HEK293T (cell line): ENCODE measurements at places on chromosomes 16 and 17.
A peak's percentile ranks its signal among the peaks of the same experiment; 100 is the strongest.

DNA sequence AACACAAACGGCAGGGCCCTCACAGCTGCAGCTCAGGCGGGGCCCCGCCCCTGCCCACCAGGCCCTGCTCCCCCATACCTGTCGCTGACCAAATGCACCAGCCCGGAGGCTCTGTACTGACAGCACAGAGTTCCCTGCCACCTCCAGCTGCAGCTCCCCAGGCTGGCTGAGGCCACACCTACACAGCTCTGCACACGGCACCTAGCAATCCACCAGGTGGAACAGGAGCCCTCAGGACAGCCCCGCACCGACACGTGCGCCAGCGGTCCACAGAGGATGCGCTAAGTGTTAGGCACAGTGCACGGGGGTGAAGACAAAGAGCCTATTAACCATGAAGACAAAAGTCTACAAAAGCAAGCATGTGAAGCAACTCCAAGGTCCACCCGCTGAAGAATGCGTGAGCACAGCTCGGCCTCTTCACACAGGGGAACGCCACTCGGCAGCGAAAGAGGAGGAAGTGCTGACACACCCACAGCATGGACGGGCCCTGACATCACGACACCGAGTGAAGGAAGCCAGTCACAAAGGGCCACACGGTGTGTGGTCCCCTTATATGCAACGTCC is 5.4 kb downstream of the ZCCHC14 start:
- DNase-seq, result no peak

GRCh38 chr16:1325673-1326371 is 7.6 kb upstream of the BAIAP3 start:
- no peak for DNase-seq

GRCh38 chr16:1095450-1096168 is 435 bp downstream of the C1QTNF8 start:
- no peak for DNase-seq

DNA sequence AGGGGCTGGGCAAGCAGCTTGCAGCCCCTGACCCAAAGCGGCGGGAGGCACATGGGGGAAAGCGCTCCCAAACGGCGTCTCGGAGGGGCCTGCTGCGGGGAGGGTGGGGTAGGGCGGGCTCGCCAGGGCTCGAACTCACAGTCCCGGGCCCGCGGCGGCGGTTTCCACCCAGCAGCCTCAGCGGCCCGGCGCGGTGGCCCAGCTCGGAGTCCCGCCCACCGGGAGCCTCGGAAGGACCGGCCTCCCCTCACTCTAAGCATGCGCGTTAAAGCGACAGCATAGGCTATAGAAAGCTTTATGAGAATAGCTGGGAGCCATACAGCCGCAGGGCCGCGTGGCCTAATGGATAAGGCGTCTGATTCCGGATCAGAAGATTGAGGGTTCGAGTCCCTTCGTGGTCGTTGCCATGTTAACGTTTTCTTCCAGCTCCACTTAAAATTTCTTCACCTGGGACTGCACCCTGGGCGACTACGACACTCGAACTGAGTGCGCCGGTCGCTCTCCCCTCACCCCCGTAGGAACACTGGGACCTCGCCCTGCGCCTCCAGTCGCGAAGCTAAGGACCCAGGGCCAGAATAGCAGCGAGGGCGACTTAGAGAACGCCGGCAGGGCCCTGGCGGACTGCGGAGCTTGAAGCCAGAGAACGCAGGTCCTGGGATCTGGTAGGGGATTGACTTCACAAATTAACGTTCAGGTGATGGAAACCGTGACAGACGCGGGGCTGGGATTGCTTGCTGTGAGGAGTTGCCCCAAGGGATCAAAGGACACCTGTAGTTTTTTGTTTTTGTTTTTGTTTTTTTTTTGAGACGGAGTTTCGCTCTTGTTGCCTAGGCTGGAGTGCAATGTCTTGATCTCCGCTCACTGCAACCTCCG is 15.8 kb downstream of the ZNF213 start:
- peak; percentile 95 for DNase-seq

DNA sequence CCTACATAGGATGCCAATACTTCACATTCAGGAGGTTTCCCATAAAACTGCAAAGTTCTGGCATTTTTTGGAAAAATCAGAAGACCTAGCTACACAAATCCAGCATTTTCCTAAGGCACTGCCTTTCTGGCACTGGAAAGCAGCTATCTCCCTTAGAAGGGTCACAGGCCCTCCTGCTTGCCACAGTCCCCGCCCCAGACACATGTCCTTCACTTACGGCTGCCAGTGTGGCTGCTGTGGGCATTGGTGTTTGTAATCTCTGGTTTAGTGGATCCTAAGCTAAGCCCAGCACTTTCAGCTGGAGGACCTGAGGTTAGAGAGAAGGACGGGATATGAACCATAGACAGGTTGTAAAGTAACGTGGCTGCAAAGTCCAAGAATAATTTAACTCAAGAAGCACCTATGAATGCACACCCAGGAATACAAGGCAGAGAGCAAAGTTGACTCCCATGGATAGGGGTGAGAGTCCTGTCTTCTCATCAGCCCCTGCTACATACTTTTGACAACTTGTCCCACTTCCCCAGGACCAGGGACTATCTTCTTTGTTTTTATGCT is 100.0 kb downstream of the XYLT1 start:
- DNase-seq, result no peak

- DNase-seq, result no peak
These were observed 52.3 kb downstream of the RPTOR start for GRCh38 chr17:80596760-80597608.

GRCh38 chr16:5058476-5058875 is 7.3 kb downstream of the C16orf89 start:
- DNase-seq, result peak; percentile 50
